Right renal cortex interstitium (tissue), 3 donors: ENCODE measurements at places on chromosomes 4 and X.
A peak's percentile ranks its signal among the peaks of the same experiment; 100 is the strongest.

DNA sequence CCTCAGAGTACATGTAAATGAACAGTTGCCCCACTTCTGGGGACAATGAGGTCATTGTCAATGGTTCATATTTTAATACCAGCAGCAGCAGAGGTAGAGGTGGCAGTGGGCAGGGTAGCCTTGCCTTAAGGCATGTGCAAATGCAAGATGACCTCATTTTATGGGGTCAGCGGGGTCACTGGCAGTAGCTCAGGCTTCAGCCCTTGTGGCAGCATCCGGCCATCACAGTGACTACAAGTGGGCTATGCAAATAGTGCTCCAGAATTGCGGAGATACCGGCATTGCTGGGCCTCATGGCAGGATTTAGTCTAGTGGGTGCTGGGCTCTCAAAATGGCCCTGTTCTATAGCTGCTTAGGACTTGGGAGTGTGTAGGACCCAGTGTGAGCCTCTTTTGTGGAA, 144.7 kb downstream of the FAM47A start:
- no peak for DNase-seq

DNA sequence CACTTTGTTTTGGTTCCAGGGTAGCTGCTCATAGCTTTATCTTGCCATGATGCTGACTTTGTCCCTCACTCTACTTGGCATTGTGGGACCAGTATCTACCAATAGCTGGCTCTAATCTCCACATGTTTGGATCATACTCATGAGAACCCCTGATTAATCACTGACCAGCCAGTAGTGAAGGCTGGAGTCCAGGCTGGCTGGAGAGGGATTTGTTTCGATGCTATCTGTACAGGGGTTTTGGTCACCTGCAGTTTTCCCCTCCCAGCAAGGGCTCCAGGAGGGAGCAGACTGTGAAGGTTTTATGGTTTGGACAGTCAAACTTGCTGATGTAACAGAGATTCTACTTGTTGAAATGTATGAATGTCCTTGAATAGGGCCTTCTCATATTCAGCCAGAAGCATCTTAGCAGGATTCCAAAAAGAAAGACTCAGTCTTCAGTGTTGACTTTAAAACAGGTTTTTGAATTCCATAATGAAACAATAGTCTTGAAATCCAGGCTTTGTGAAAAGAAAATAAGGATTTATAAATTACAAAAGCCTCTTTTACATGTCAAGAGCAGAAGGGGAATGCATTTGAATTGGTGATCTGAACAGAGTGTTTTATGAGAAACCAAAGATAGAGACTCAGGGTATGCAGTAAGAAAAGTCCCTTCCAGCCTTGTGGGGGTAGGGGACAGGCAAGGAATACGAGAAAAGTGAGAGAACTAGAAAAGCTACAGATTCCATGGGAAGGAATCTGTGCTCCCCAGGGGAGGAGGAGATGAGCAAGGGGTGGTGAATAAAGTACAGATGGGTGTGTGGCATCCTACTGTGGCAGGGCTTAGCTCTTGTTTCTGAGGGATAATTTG, 103.1 kb upstream of the SHISA3 start:
- no peak for DNase-seq

DNA sequence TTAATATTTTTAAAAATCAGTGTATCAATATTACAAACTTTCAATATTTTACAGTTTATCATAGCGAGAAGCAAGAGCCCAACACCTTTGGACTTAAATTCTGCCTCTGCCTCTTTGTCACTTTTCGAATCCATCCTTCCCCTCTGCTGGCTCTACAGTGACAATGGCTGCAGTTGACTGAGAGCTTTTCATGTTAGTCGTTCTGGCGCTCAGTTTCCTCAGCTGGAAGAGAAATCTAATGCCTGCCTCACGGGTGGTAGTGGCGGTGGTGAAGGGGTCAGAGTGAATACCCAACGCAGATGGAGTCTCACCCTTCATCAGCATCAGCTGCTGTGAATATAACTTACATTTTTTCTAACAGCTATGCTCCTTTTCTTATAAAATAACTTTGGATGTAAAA, 144.8 kb downstream of the NWD2 start:
- DNase-seq, result no peak

DNA sequence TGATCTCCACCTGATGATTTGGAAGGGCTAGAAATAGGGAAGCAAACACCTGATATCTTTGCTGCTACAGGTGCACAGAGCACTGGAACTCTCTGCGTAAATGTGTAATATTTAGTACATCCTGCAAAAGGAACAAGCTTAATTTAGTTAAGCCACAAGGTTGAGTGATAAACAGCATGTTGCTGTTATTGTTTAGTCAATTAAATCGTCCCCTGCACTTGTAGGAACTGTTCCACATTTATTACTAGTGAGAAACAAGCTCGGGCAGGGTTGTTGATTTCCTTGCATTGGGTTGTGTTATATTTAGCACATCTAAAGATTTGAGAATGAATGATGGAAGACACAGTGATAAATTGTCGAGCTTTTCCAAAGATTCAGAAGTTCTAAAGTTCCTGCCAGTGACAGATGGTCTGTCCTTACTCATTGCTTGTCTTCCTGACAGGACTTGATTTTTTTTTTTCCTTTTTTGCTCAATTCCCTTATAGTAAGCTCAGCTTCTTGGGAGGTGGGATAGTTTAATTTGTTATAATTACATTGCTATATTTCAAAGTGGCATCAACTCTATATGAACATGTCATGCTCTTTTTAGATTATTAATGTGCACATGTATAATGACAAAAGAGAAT, 627.0 kb upstream of the ATOH1 start:
- no peak for DNase-seq

- DNase-seq, result no peak
Observed at GRCh38 chr4:113537628-113538027, 223.9 kb downstream of the CAMK2D start.

DNA sequence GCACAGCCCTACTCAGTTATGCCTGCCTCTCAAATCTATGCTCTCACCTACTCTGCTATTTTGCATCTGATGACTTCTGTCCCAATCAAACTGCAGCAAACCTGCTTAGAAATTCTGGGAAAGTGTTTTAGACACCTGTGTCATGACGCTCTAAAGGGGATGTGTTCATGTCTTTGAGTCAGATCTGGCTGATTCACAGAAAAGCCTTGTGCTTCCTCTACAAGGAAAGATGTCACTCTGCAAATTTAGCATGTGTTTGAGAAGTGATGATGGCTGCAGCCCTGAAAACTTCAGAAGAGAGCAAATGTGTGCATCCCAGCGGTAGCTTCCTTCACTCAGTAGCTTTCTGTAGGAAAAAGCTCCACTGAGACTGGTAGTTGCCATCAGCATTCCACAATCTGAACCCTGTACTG, 235.4 kb downstream of the MGST2 start:
- no peak for DNase-seq

- no peak for DNase-seq
Observed at GRCh38 chr4:71545168-71545567, 206.3 kb downstream of the SLC4A4 start.

- DNase-seq, result no peak
Observed at GRCh38 chrX:31139961-31140360, 68.1 kb upstream of the FTHL17 start.

DNA sequence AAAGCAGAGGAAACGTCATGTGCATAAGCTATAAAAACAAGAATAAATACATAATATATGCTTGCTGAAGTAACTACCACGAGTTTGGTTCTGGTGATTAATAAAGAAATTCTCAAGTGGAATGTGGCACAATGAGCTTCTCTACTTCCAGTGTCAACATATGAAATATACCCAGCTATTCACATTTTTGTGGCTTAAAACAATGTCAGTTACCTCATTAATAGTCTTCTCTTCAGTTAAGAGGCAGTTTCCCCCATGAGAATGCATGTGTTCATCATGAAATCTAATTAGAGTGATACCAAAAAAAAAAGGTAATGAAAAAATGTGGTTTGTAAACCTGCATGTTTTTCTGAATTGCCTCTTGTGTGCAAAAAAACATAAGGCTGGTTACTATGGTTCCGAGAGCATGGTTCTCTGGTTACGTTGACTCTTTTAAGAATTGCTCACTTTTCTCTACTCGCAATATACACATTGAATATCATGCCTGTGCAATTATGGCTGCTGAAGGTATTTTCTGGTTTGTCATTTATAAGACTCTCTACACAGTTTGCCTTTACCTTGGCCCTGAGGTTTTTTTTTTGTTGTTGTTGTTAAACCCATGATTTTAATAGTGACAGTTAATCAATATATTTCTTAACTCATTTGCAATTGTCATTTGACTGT, 108.2 kb downstream of the PCDH7 start:
- DNase-seq, result no peak

- DNase-seq, result peak; percentile 41
Observed at GRCh38 chrX:153507484-153508178, 9.8 kb upstream of the ATP2B3 start.

GRCh38 chr4:183639291-183639690, 19.7 kb downstream of the RWDD4 start:
- DNase-seq, result no peak

- no peak for DNase-seq
Observed at GRCh38 chrX:17584248-17584681, 153.0 kb upstream of the SCML1 start.

DNA sequence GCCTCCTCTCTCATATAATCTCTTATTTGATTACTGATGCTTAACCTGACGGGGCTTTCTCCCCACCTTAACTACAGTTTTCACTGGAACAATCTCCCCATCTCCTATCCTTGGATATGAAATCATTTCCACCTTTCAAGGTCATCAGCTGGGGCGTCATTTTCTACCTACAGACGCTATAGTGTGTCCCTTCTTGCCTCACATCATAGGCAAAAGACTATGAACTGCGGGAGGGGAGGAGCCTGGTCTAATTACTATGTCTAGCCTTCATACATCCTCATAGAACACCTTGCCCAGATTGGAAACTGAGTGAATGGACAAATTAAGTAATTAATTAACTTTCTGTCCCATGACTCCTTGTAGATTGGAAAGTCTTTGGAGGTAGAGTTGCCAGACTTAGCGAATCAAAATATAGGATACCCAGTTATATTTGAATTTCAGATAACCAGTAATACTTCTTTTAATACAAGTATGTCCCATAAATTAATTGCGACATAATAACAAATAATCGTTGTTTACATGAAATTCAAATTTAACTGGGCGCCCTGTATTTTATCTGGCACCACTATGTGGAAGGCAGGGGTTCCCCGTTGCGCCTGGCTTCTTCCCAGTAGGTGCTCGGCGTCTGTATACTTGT, 752 bp upstream of the ATP6AP2 start:
- DNase-seq, result no peak

- DNase-seq, result no peak
Observed at GRCh38 chrX:124035657-124036056, 74.2 kb downstream of the STAG2 start.

GRCh38 chr4:119179011-119179410, 33.5 kb upstream of the USP53 start:
- no peak for DNase-seq

DNA sequence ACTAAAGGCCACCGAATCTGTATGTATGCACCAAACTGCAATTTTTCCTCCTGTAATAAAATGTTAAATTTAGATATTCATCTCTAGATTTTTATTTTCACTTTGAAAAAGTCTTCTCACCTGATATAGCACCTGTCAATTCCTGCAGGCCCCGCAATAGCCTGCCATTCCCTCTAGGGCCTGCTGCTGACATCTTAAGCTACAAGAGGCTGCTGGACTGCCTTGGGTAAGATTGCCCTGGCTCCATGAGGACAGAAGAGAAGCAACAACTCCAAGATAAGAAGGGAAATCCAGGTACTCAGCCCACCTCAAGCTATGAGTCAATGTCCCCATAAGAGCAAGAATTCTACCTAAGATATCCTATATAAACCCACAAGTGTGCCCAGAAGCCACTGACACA, 230.2 kb upstream of the AGTR2 start:
- DNase-seq, result no peak

- no peak for DNase-seq
Observed at GRCh38 chr4:179855469-179855868, 2387.7 kb upstream of the TENM3 start.

GRCh38 chr4:169100670-169101101, 90.6 kb upstream of the CBR4 start:
- no peak for DNase-seq

GRCh38 chr4:119005928-119006460, 117.3 kb downstream of the SYNPO2 start:
- no peak for DNase-seq

GRCh38 chr4:61786211-61786610, 586.1 kb downstream of the ADGRL3 start:
- no peak for DNase-seq

DNA sequence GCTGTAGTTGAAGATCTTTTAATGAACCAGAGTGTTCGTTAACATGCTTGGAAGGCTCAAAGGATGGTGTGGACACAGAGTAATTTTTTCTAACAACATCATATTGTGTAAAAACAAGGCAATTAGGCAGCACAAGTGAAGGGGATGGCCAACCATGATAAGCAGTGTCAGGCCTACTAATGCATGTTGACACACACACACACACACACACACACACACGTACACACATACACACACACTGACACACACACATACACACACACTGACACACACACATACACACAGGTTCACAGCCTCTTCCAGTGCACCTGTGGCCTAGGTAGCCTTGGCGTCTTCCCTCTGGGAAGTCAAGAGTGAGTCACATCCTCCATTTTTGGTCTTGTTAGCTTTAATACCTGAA, at the start of gene SUPT20HL1:
Gene SUPT20HL1 (plus strand): TSS at position 368 of the 400 bp plus-strand sequence. CDS start 2,122 bp downstream, outside the sequence.
- no peak for DNase-seq

- DNase-seq, result no peak
Observed at GRCh38 chr4:158597879-158598596, 73.6 kb downstream of the C4orf46 start.

- DNase-seq, result no peak
Observed at GRCh38 chr4:173860094-173860493, 330.1 kb upstream of the HAND2 start.

GRCh38 chr4:74042681-74043080, 4.2 kb upstream of the CXCL3 start:
- no peak for DNase-seq

DNA sequence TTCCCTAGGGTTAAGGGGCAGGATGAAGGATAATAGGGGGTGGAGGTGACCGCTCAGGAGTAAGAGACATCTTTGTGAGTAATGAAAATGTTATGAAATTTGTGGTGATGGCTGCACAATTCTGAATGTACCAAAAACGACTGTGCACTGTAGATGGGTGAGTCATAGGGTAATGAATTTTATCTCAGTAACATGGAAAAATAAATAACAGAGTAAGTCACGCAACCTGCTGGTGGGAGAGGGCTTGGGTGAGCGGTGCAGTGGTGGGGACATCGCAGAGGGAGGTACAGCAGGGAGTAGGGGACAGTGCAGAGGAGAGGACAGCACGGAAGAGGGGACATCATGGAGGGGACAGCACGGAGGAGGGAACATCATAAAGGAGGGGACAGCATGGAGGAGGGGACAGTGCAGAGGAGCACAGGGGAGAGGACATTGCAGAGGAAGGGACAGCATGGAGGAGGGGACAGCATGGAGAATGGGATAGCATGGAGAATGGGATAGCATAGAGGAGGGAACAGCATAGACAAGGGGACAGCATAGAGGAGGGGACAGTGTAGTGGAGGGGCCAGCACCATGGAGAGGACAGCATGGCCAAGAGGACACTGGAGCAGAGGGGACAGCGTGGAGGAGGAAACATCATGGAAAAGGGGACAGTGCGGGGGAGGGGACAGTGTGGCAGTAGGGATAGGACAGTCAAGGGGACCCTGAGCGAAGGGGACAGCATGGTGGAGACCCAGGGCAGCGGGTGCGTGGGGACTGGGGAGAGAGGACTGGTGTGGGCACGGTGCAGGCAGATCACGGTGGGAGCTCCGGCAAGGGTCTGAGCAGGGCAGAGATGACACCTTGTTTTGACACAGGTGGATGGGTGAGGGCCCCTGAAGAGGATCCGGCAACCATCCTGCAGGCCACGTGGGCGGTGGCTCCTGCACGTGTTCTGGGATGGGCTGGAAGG, 68.5 kb upstream of the MXD4 start:
- DNase-seq, result no peak

- no peak for DNase-seq
Observed at GRCh38 chr4:122542411-122543236, 78.2 kb downstream of the IL21 start.
